ENCODE measurements at places on chromosomes 6 and 20. TPM values are rescaled to one million over a fixed set of nuclear protein-coding genes. Genes with fewer than 3 reads are reported as not detected.

TGM3 gene
- total RNA-seq, result not detected

CUL9 gene
- 31.6 TPM for total RNA-seq

DNA sequence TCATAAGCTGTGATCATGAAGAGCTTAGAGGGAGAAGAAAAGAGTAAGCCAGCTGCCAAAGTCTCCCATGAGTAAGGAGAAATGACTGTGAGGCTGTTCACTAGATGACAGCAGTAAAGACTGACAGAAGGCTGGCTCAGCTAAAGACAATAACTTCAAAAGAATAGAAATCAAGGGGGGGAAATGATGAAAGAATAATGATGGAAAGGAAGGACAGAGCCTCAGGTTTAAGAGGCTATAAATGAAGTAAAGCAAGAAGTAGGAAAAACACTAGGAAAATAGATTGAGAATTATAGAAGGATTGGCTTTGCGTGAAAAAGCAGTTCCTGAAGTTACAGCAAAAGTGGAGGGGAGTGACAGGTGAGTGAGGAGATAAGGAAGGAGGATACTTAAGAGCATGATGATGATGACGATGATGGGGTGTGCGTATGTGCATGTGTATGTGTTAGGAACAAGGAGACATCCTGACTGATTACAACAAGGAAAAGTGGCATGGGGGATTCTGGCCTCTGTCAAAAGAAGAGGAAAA, 48.2 kb downstream of the HBS1L start:
- DNase-seq, result no peak

DNA sequence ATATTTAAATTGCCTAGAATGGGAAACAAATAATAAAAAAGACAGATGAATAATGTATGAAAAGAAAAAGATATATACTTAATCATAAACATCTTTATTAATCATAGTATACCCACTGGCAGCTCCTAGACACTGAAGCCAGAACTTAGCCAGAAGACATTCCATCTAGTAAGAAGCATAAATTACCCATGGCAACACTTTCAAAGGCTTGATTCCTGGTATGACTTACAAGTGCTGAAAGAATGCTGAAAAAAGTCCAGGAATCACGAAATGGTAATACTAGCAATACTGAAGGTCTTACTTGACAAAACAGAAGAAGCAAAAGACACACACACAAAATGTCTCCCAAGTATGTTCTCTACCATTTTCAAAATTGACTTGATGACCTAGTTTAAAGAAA, 38.0 kb downstream of the RWDD2A start:
- DNase-seq, result no peak

- DNase-seq, result no peak
These were observed 268.8 kb upstream of the PLCB4 start for GRCh38 chr20:8800089-8800488.

Data from esophagus muscularis mucosa (tissue), 4 donors.